H1 (cell line): ENCODE measurements at places on chromosomes 6 and 20.
A peak's percentile ranks its signal among the peaks of the same experiment; 100 is the strongest.

DNA sequence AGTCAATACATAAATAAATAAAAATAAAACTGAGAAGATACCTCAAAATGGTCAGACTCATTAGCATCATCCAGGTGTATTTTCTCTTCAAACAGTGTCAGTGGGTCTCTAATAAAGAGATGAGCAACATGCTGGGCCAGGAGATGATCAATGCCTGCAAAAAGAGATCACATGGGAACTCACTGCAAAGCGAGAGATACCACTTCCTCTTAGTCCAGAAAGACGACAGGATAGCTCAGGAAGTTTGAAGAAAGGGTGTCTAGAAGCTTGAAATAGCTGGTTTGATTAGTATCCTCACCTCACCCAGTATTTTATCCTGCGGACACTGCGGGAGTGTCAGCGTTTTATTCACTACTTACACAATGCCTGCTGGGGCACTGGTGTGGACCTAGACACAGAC, 38.0 kb downstream of the GCLC start:
- no peak for DNase-seq

GRCh38 chr20:63162206-63162795, 53.6 kb downstream of the YTHDF1 start:
- DNase-seq = no peak

- no peak for DNase-seq
Observed at GRCh38 chr6:16698162-16698533, 63.1 kb downstream of the ATXN1 start.

DNA sequence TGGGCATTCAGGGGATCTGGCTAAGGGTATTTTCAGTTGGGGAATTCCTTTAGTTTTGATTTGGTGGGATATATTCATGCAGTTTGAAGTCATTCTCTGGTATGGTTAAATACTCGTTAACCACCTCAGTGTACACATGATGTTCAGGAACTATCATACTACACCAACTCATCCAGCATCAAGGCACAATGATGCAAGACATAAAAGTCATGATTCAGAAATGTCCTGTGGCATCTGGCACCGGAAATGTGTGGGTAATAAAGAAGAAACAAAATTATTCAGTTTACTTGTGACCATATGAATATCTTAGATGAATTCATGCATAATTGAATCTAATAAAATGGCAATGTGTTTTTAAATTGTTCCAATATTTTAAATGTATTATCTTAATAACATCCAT, 129.0 kb upstream of the BMP5 start:
- no peak for DNase-seq

DNA sequence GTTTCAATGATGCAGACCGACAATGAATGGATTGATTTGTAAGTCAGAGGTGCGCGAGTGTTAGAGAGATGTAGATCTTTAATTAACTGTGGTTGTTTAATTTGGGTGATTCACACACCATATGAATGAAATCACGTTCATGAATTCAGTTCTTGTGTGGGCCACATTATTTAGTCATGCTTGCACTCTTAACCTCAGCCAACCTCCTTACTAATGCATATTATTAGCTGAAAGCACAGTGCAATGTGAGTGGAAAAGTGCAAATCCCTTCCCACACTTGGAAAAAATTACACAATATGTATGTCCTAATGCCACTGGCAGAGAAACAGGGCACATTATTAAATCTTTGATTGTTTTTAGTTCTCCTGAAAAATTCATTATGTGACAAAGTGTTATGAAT, 512.5 kb downstream of the BCKDHB start:
- no peak for DNase-seq

- DNase-seq = no peak
Observed at GRCh38 chr20:40489886-40490285, 199.2 kb downstream of the MAFB start.

- DNase-seq = no peak
Observed at GRCh38 chr6:46203391-46204177, 32.8 kb upstream of the ENPP5 start.

- DNase-seq = no peak
Observed at GRCh38 chr20:63791497-63792156, 39.4 kb downstream of the ZBTB46 start.

- no peak for DNase-seq
Observed at GRCh38 chr6:36444470-36444869, 1.7 kb downstream of the KCTD20 start.

DNA sequence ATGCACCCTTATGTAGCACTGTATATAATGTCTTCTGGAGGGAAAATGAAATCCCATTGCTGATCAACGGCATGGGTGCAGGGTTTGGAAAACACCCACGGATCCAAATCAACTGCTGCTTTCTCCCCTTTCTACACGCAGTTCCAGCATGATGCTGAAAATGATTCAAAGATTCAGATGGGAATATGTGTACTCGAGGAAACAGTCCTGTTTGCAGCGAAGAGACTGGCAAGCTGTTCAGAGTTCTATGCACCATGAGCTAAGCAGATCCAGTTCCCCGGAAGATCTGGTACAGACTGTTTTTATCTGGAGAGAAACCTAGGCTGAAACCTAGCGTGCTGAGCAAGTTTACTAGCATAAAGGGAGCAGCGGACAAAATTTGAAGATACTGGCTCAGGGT, 47.9 kb upstream of the CDH4 start:
- no peak for DNase-seq

GRCh38 chr6:105641504-105641903, 238.6 kb upstream of the PREP start:
- no peak for DNase-seq

DNA sequence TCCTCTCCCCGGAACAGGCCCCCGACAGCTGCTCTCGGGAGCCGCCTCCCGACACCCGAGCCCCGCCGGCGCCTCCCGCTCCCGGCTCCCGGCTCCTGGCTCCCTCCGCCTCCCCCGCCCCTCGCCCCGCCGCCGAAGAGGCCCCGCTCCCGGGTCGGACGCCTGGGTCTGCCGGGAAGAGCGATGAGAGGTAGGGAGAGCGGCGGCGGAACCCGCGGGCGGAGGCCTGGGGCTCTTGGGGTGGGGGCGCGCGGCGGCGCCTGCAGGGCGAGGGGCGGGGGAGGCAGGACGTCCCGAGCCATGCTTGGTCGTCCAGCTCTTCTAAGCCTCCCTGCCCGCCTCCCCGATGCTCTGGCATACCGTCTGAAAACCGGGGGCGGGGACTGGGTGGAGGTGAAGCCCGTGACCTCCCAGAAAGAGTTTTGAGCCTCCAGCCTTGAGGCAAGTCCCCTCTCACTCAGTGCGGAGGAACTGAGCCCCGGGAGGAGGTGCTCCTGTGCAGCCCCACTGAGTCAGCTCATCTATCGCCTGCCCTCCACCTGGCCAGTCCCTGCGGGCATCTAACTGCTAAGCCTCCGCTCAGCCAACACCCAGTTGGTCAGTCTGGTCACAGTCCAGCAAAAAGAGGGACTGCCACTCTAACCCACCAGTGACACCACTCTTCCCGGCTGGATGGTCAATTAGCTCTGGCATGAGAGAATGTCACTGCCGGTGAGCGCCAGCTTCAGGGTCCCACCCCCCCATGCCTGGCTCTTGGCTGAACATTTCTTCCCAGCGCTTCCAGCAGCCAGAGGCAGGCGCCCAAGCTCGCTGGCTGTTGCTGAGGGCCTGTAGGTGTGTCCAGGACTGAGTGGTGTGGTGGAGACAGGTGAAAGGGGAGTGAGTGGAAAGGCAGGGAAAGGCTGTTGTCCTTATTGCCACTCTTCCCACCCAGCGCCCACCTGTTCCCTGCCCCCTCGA, 482 bp downstream of the DDR1 start:
- peak; percentile 65 for DNase-seq

DNA sequence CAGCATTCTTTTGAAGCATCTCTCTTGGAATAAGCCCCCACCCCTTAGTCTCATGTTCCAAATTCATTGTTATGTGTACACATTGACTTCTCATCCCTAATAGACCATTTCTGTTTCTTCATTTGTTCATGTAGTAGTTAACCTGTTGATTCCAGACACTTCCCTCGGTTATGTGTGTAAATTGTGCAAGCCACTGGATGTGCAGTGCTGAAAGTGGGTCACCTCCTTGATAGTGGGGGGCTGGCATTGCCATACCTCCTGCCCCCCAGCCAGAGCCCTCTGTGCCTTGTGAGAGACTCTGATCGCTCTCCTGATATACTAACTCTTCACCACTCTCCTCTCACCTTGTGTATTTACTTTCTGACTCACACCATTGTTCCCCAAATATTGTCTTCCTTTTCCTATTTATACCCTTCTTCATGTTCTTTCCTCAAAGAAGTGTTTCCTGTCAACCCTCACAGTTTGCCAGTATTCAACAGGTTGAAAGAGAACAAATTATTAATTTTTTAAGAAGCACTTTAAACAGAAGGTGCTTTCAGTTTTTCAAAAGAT, 59.0 kb downstream of the HIVEP1 start:
- DNase-seq = no peak

- DNase-seq = no peak
Observed at GRCh38 chr20:53208110-53208832, 236.1 kb downstream of the TSHZ2 start.

- DNase-seq = no peak
Observed at GRCh38 chr20:60255866-60256265, 297.6 kb downstream of the CDH26 start.

GRCh38 chr6:446418-447366, 55.1 kb downstream of the IRF4 start:
- DNase-seq = no peak

DNA sequence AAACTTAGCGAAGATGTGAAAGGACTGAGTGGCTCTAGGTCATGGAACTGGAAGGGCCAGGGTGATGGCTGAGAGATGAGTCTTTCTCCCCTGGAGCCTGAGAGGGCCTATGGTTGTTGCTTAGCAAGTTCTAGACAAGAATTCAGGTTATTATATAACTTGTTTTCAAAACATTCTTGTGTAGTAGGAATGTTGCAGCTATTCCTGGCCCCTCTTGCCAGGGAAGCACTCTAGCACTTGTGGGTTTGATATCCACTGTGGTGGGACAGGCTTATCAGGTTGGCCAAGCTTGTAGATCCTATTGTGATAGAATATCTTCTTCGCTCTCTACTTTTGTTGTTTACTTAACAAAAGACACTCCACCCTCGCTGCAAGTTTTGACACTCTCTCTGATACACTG, 211.8 kb upstream of the CITED2 start:
- DNase-seq = no peak
